Transverse colon (tissue), 4 donors: ENCODE measurements at places on chromosomes 13 and 19. TPM values are rescaled to one million over a fixed set of nuclear protein-coding genes. Genes with fewer than 3 reads are reported as not detected.

DNA sequence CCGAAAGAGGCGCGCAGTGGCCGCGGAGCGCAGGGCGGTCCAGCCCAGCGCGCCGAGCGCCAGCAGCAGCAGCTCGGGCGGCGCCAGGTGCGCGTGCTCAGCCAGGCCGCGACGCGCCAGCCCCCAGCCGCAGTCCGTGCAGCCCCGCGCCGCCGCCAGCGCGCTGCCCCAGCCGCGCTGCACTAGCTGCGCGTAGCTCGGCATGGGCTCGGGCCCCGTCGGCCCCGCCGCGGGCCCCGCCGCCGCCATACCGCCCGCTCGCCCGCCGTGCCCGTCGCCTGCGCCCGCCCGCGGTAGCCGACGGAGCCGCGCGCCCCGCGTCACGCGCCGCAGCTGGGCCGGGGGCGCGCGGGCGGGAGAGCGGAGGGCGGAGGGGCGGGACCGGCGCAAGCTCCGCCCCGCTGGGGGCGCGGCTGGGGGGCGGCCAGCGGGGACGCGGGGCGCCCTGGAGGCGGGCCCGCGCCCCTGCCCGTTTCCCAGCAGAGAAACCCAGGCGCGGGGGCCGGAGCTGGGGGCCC, at the start of gene CERS1:
TSS of gene CERS1 (minus strand) at position 335 of the 518 bp plus-strand sequence. CDS start at position 249, 86 bp downstream.
- peaks cover 49% of the 10 kb centered on the region for H3K27me3 ChIP-seq
- peak within 1 kb of the TSS; percentile 43 for H3K4me3 ChIP-seq
- DNase-seq: no peak
- no peaks in the 10 kb centered on the region for H3K36me3 ChIP-seq
- H3K4me1 ChIP-seq: peaks cover 9% of the 10 kb centered on the region

- H3K36me3 ChIP-seq: no peaks in the 10 kb centered on the region
- H3K27me3 ChIP-seq: no peaks in the 10 kb centered on the region
- H3K27ac ChIP-seq: no peak overlapping the region
- no peak overlapping the region for H3K4me3 ChIP-seq
Observed at GRCh38 chr13:42328672-42329071, 56.7 kb downstream of the AKAP11 start.

MBD3L4 gene
- not detected for total RNA-seq

ZNF729 gene
- total RNA-seq: not detected

RASGRP4 gene
- not detected for total RNA-seq

DNA sequence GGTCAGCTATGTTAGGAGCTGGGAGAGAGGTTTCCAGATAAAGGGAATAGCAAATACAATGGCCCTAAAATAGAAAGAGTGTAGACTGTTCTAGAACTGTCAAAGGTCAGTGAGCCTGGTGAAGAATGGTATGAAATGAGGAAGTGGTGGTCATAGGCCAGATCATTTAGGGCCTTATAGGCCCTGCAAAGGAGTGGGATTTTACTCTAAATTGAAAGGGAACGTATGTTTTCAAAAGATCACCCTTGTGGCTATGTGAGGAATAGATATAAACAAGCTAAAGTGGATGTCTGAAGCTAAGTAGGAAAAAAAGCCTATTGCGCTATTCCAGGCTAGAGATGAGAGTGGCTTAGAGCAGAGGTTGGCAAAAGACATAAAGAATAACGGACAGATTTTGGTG, 70.7 kb upstream of the TDRD3 start:
- no peaks in the 10 kb centered on the region for H3K27me3 ChIP-seq
- H3K4me3 ChIP-seq: no peak overlapping the region
- H3K4me1 ChIP-seq: peaks cover 12% of the 10 kb centered on the region
- H3K36me3 ChIP-seq: no peaks in the 10 kb centered on the region
- H3K27ac ChIP-seq: no peak overlapping the region

DNA sequence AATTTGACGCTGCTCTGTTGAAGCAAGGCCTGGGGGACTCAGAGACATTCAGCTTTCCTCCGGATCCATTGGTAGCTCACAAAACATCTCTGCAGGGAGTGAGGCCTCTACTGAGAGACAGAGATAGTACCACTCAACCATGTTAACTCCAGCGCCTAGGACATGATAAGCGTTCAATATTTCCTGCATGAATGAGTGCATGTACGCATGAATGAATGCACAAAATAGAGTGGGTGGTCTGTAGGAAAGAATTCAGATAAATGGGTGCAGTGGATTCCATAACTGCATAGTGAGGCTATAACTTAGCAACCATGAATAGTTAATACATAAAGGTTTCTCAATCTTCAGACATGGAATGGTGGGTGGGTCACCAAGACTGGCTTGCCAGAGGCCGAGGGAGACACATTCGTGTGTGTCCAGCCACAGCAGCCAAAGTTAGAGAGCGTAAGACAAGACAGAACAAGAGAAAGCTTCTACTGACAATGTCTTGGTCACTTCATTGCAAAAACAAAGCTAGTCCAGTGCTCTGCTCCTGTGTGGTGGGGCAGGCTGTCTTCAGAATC, 36.3 kb upstream of the RCBTB2 start:
- H3K4me3 ChIP-seq: no peak overlapping the region
- no peaks in the 10 kb centered on the region for H3K36me3 ChIP-seq
- peak overlapping the region; percentile 65 for H3K27ac ChIP-seq
- no peaks in the 10 kb centered on the region for H3K4me1 ChIP-seq

TMEM147 gene
- 29.5 TPM for total RNA-seq

- DNase-seq: no peak
- H3K4me3 ChIP-seq: peak overlapping the region; percentile 100
- H3K27ac ChIP-seq: peak overlapping the region; percentile 84
- H3K4me1 ChIP-seq: peaks cover 19% of the 10 kb centered on the region
Observed at GRCh38 chr19:2454962-2455850, 1.6 kb downstream of the LMNB2 start.

GRCh38 chr19:45424191-45425058, 708 bp upstream of the ERCC1 start:
- H3K4me3 ChIP-seq: peak overlapping the region; percentile 46
- H3K27me3 ChIP-seq: peaks cover 19% of the 10 kb centered on the region
- peaks cover 35% of the 10 kb centered on the region for H3K4me1 ChIP-seq
- peak; percentile 75 for DNase-seq

SLITRK5 gene
- total RNA-seq: 0.14 TPM

DNA sequence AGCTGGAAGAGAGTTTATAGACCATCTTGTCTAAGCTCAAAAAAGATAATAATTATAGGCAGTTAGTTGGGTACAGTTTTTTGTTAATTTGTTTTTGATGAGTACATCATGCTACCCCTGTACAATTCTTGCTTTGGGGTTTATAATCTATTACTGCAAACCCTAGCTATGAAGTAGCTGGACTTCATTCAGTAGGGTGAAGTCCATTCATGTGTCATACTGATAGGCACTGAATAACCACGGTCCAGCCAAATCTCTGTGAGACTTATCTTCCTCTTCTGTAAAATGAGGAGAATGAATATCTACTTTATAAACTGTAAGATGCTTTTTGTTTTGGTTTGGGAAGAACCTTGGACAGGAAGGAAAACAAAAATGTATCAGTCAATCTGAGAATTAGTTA, 19.5 kb downstream of the SLC46A3 start:
- H3K4me1 ChIP-seq: no peaks in the 10 kb centered on the region
- peaks cover 49% of the 10 kb centered on the region for H3K36me3 ChIP-seq
- H3K27ac ChIP-seq: no peak overlapping the region
- H3K27me3 ChIP-seq: no peaks in the 10 kb centered on the region
- DNase-seq: no peak

DNA sequence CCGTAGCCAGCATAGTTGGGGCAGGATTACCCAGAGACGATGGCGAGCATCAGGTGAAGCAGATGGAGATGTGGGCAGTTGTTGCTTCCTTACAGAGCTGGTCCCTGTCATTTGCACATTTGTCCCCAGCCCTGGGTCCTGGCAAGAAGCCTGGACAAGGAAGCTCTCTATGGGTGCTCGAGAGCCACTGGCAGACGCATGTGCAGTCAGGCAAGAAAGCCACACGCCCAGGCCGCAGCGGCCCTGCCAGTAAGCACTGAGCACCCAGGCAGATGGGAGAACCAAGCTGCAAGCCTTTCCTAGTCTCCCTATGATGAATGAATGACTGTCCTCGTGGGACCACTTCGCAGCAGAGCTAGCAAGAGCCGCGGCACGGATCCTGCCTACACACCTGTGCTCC, 182.8 kb downstream of the FOXO1 start:
- no peak overlapping the region for H3K4me3 ChIP-seq
- peaks cover 5% of the 10 kb centered on the region for H3K4me1 ChIP-seq
- no peak overlapping the region for H3K27ac ChIP-seq
- no peaks in the 10 kb centered on the region for H3K27me3 ChIP-seq
- no peaks in the 10 kb centered on the region for H3K36me3 ChIP-seq

BICRA gene
- total RNA-seq: 11.6 TPM

GRCh38 chr19:46732966-46733689, 12.7 kb upstream of the FKRP start:
- no peak overlapping the region for H3K27ac ChIP-seq
- no peaks in the 10 kb centered on the region for H3K27me3 ChIP-seq
- H3K4me3 ChIP-seq: no peak overlapping the region
- no peaks in the 10 kb centered on the region for H3K36me3 ChIP-seq

- H3K36me3 ChIP-seq: peaks cover 32% of the 10 kb centered on the region
- no peaks in the 10 kb centered on the region for H3K27me3 ChIP-seq
- H3K27ac ChIP-seq: peak overlapping the region; percentile 90
- no peaks in the 10 kb centered on the region for H3K4me1 ChIP-seq
Observed at GRCh38 chr19:57192077-57192420, 749 bp downstream of the ZNF264 start.

- H3K27ac ChIP-seq: no peak overlapping the region
- no peak overlapping the region for H3K4me3 ChIP-seq
- no peaks in the 10 kb centered on the region for H3K4me1 ChIP-seq
- DNase-seq: no peak
- H3K36me3 ChIP-seq: no peaks in the 10 kb centered on the region
Observed at GRCh38 chr19:7575434-7576040, 20.1 kb upstream of the CAMSAP3 start.

GRCh38 chr19:50512999-50513745, 541 bp downstream of the ASPDH start:
- H3K27ac ChIP-seq: no peak overlapping the region
- H3K4me1 ChIP-seq: peaks cover 10% of the 10 kb centered on the region
- DNase-seq: no peak
- no peak overlapping the region for H3K4me3 ChIP-seq
- H3K27me3 ChIP-seq: peaks cover 30% of the 10 kb centered on the region
- H3K36me3 ChIP-seq: no peaks in the 10 kb centered on the region

DNA sequence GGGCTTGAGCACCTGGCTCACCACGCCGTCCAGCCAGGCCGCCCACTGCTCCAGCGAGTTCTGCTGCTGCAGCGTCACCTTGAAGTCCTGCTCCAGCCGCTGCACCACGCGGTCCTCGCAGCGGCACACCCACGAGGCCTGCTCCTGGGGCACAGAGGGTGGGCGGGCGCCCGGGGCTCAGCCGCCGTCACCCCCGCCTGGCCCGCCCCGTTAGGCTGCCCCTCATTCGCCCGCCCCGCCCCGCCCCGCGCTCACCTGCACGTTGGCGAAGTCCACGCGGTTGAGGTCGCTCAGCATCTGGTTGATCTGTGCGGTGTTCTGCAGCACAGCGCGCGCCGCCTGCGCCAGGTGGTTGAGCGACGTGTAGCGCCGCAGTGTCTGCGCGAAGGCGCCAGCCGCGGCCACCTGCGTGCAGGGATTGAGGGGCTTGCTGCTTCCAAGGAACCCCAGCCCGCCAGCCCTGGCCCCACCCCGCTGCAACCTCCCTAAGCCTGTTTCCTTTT, 11.3 kb downstream of the DCAF15 start:
- H3K4me1 ChIP-seq: no peaks in the 10 kb centered on the region
- DNase-seq: no peak
- H3K27me3 ChIP-seq: no peaks in the 10 kb centered on the region

GRCh38 chr13:112835344-112835743, 133.7 kb upstream of the MCF2L start:
- no peaks in the 10 kb centered on the region for H3K4me1 ChIP-seq
- H3K27me3 ChIP-seq: no peaks in the 10 kb centered on the region
- no peak overlapping the region for H3K4me3 ChIP-seq
- DNase-seq: no peak

- H3K4me3 ChIP-seq: no peak overlapping the region
- H3K27me3 ChIP-seq: no peaks in the 10 kb centered on the region
- DNase-seq: peak; percentile 40
- H3K27ac ChIP-seq: peak overlapping the region; percentile 7
Observed at GRCh38 chr13:59531571-59532091, 632.1 kb downstream of the DIAPH3 start.

GRCh38 chr13:39646122-39646521, 9.3 kb upstream of the COG6 start:
- no peaks in the 10 kb centered on the region for H3K27me3 ChIP-seq
- H3K27ac ChIP-seq: no peak overlapping the region
- H3K36me3 ChIP-seq: no peaks in the 10 kb centered on the region
- H3K4me3 ChIP-seq: no peak overlapping the region
- no peaks in the 10 kb centered on the region for H3K4me1 ChIP-seq
- DNase-seq: no peak

DNA sequence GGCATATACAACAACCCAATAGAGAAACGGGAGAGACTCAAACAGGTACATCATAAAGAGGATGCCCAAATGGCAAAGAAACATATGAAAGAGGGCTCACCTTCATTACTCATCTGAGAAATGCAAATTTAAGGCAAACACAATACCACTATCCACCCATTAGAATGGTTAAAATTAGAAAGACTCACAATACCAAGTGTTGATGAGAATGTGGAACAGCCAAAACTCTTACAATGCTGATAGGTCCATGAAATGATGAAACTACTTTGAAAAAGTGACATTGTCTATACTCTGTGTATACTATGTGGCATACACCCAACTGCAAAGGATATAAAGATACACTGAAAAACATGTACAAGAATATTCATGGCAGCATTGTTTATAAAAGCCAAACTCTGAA, 96.2 kb upstream of the TSHZ3 start:
- no peak for DNase-seq
- no peaks in the 10 kb centered on the region for H3K36me3 ChIP-seq
- no peaks in the 10 kb centered on the region for H3K4me1 ChIP-seq
- no peaks in the 10 kb centered on the region for H3K27me3 ChIP-seq
- H3K4me3 ChIP-seq: no peak overlapping the region

ZNF726 gene
- 5.3 TPM for total RNA-seq

GRCh38 chr19:29098863-29099481, 114.0 kb downstream of the UQCRFS1 start:
- no peaks in the 10 kb centered on the region for H3K27me3 ChIP-seq
- DNase-seq: peak; percentile 23
- H3K4me3 ChIP-seq: no peak overlapping the region
- no peaks in the 10 kb centered on the region for H3K4me1 ChIP-seq

GRCh38 chr13:112726016-112726767, 36.4 kb downstream of the ATP11A start:
- DNase-seq: no peak
- no peak overlapping the region for H3K27ac ChIP-seq
- H3K27me3 ChIP-seq: no peaks in the 10 kb centered on the region
- H3K36me3 ChIP-seq: no peaks in the 10 kb centered on the region
- no peak overlapping the region for H3K4me3 ChIP-seq
- peaks cover 5% of the 10 kb centered on the region for H3K4me1 ChIP-seq

ZNF600 gene
- total RNA-seq: 36.0 TPM

- H3K27me3 ChIP-seq: no peaks in the 10 kb centered on the region
- peaks cover 20% of the 10 kb centered on the region for H3K4me1 ChIP-seq
- no peak for DNase-seq
- peak overlapping the region; percentile 75 for H3K27ac ChIP-seq
Observed at GRCh38 chr13:33110713-33111413, 94.6 kb downstream of the KL start.
